ENCODE measurements at places on chromosomes 3 and 15. TPM values are rescaled to one million over a fixed set of nuclear protein-coding genes. Genes with fewer than 3 reads are reported as not detected.

- no peak for DNase-seq
Measured at GRCh38 chr3:102090721-102091045, 241.4 kb downstream of the NFKBIZ start.

DNA sequence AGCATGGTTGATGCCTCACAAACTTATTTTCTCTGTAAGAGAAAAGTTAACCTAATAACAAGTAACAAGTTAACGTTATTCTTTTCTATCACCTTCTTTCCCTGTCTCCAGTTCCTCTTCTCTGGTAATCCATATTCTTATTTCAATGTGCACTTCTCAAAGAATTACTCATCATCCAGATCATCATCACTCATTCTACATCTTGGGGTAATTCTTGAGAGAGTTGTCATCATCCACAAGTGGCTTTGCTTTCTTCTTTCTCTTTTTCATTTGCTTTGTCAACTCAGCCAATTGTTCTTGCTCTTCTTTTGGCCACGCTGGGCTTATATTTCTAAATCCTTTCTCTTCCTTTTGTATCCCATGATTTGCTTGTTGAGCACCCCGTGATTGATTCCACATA is 20.8 kb upstream of the RNF111 start:
- DNase-seq: no peak

DNA sequence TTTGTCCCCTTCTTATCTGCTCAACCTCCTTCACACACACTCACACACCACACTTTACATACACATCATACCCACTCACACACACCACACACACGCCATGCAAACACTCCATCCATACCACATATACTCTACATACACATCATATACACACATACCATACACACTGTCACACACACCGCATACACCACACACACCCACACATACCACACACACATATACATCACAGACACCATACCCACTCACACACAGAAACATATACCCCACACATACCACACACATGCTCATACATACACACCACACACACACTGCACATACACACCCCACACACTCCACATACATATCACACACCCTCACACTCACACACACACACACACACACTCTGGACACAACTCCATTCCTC is 54.3 kb upstream of the ACP3 start:
- no peak for DNase-seq

GRCh38 chr15:39869254-39869653 is 50.8 kb downstream of the GPR176 start:
- no peak for DNase-seq

DNA sequence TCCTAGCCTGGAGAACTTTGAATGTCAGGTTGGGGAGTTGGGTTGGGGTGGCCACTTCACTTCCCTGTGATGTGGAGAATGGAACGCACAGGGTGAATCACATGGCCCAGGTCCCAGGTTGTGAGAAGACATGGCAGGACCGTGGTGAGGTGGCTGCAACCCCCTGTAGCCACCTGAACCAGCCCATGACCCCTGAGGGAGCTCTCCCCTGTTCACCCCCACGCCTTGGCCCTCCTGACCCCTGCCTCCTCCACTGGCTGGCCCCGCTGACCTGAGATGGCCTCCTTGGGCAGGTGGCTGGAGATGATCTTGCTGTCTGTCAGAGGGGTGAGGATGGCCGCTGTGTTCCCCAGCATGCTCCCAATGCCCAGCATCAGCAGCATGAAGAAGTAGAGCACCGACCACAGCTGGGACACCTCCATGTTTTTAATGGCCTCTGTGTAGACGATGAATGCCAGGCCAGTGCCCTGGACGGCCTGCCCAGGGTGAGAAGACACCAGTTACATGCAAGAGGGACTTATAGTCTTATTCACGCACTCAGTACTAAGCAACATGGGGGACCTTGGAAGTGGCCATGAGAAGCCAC is 31.0 kb downstream of the SLC6A20 start:
- no peak for DNase-seq

DNA sequence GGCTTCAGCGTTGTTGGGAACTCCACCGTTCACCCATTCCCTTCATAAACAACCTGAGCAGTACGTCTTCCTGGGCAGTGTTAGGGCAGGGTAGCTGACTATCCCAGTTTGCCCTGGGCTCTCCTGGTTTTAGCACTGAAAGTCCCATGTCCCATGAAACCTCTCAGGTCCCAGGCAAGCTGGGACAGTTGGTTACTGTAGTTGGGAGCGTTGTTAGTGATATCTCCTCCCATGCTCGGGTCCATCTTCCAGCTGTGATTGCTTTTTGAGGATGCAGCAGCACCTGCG is 60.9 kb upstream of the HERC1 start:
- no peak for DNase-seq

DNA sequence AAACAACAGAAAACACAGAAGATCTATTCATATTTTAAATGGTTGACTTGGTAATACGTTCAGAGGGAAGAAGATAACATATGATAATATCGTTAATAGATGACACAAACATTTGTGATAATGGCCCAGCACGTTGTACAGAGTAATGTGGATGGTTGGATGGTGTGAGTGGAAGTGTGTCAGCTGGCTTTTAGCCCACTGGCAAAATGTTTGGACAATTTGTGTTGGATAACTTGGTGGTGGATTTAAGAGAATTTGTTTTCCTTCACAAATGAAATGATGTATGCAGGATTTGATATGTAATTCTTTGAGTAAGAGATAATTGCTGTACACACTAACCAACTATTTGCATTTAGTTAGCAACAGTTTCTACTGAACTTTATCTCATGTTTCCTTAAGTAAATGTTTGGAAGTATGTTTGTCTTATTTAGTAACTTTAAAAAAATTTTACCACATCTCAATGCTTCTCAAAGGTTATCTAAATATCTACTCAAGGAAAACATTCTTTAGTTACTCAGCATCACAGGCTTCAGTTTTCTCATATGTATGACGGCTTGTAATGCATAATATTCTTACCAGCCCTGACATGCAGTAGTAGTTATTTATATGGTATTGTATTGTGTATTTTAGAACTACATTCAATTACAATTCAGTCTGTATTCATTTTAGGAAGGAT is 328.5 kb upstream of the GOLIM4 start:
- no peak for DNase-seq

The ELL3 gene
- 0.73 TPM for total RNA-seq

The ITIH4 gene
- total RNA-seq: 8.0 TPM

The CACNA1D gene
- total RNA-seq: 27.9 TPM
